Glomerular endothelial cell (primary cell): ENCODE measurements at places on chromosomes 7 and 10. TPM values are rescaled to one million over a fixed set of nuclear protein-coding genes. Genes with fewer than 3 reads are reported as not detected.

ITGA8 gene
- 2.1 and 9.5 TPM in 2 replicates for total RNA-seq

FOXP2 gene
- 0.68 and 3.5 TPM in 2 replicates for total RNA-seq

C7orf33 gene
- total RNA-seq, result not detected in 2 replicates

ZNF32 gene
- 17.6 and 26.6 TPM in 2 replicates for total RNA-seq

TAS2R5 gene
- total RNA-seq, result 0.34 and 1.1 TPM in 2 replicates

MINPP1 gene
- total RNA-seq, result 34.7 and 39.6 TPM in 2 replicates

OGDHL gene
- 0.58 TPM in 1 of 2 replicates, not detected in the other for total RNA-seq

MRM2 gene
- 13.1 and 20.9 TPM in 2 replicates for total RNA-seq

CYP3A4 gene
- total RNA-seq, result not detected in 2 replicates

TSPAN15 gene
- total RNA-seq, result 189 and 426 TPM in 2 replicates

CDH23 gene
- total RNA-seq, result not detected in 2 replicates

TBXAS1 gene
- 8.1 and 9.0 TPM in 2 replicates for total RNA-seq

NXPH1 gene
- total RNA-seq, result not detected in 2 replicates

UMAD1 gene
- total RNA-seq, result 5.4 and 9.9 TPM in 2 replicates

LFNG gene
- 14.8 and 21.7 TPM in 2 replicates for total RNA-seq
